ENCODE measurements at places on chromosomes 1 and 21.
A peak's percentile ranks its signal among the peaks of the same experiment; 100 is the strongest.

DNA sequence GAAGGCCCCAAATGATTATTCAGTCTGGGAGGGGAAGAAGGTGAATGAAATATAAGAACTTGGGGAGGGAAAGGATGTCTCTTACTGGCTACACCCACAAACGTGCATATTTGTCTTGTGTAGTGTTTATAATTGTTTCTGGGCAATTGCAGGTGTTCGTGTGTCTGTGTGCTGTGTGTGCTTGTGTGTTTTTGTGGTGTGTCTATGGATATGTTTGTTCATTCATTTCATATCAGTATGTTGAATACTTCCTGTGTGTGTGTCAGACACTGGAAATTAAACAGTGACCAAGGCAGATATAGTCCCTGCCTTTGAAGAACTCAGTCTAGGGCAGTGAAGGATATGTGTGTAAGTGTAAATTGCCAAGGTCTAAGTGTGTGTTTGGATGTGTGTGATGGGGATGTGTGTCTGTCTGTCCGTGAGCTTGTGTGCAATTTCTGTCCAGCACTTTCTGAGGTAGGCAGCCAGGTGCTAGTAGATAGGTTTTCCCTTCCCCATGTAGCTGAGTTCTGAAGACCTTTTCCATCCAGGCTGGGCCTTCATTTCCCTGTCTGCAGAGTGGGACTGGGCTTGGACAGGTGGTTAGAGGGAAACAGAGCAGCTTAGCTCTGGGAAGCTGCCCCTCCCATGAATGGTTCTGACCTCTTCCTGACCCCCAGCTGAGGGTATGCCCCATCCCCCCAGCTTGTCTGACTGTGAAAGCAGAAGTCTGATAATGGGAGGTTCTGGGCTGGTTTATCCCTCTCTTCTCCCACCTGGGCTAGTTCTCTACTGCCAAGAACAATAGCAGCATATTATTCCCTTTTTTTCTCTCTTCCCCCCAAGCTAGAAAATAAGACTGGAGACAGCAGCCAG, 3.8 kb downstream of the AGO1 start:
- peak; percentile 19 for DNase-seq

DNA sequence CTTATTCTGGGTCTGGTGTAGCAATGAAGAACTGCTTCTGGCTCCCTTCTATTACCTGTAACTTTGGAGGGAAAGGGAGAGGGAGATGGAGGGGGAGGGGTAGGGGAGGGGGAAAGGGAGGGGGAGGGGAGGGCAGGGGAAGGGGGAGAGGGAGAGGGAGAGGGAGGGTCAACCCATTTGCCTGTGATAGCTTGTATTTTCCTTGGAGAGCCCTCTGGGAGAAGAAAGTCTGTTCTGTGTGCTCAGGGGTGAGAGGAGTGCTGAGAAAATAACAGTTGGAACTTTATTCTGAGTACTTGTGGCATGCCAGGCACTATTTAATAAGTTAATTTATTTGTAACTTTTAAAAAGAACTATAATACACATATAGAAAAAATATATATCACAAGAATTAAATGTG, 70.7 kb upstream of the TSPAN2 start:
- no peak for DNase-seq

GRCh38 chr1:8061210-8061609, 35.1 kb upstream of the ERRFI1 start:
- DNase-seq = no peak

GRCh38 chr1:55669293-55669692, 454.1 kb upstream of the USP24 start:
- DNase-seq = no peak

DNA sequence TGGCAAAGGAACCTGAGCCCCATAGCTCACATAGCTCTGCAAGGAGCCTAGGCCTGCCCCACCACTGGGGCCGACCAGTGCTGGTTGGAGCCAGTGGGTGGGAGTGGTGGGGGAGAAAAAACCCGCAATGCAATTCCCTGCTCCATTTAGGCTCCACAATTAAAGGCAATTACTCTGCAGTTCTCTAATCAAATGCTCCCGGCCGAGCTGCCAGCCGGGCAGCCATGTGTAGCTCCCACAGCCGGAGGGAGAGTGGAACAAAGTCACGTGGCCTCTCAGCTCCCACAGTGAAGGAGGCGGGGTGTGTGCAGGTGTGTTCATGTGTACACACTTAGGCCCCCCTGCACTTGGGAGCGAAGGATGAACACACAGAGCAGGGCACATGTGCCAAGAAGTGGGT, 81.6 kb downstream of the KIRREL1 start:
- no peak for DNase-seq

- DNase-seq = peak; percentile 55
These were observed 642 bp downstream of the HCRTR1 start for GRCh38 chr1:31617916-31618746.

DNA sequence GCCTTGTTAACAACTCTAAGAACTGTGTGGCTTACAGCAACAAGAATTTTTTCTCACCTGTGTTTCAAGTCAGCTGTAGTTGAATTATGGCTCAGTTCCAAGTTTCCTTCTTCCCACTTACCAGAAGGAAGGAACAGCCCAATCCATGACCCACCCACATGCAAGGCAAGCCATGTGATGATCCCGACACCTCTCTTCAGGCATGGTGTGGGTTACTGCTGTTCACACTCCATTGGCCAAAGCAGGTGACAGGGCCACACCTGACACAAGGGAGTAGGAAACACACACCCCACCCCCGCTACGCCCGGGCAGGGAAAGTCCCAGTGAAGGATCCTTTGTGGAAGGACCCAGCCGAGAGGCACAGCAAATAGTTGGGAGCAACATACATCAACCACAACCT, 36.3 kb downstream of the KCNJ15 start:
- DNase-seq = peak; percentile 39

DNA sequence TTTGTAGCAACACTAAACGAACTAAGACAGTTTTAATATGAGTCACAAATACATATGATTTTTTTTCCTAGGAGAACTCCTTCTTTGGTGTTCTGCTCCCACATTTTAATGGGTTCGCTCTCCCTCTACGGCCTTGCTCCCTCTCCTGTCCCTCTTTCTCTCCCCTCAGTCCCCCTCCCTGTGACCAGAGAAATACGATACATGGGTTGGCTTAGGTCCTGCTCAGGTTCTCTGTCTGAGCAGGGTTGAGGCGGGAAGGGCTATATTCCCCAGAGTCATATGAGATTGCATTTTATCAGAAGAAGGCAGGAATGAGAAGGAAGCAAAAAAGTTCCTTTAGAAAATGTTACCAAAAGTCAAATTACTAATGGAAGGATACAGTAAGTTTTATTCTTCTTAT, 44.6 kb downstream of the UBE2U start:
- DNase-seq = no peak

GRCh38 chr1:211553549-211553948, 25.4 kb downstream of the SLC30A1 start:
- no peak for DNase-seq

DNA sequence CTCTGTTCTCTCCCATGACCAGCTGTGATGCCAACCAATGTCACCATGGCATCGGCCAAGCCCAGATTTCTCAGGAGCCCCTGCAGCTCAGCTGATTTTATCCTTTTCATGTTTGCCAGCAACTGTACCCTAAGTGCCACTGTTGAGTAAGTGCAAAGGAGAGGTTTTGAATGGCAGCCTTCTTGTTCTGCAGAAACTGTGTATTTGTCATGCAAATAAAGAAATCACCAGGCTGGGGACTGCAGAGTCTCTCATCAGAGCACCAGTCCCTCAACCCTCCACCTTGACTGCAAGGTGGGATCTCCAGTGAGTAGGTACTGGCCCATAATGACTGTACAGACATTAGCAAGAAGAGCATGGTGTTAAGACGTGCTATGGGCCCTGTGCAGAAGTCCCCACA, 26.6 kb downstream of the C8B start:
- DNase-seq = no peak

GRCh38 chr1:89725011-89725370, 92.1 kb downstream of the LRRC8C start:
- peak; percentile 18 for DNase-seq

GRCh38 chr1:41539999-41540398, 55.5 kb upstream of the EDN2 start:
- no peak for DNase-seq

DNA sequence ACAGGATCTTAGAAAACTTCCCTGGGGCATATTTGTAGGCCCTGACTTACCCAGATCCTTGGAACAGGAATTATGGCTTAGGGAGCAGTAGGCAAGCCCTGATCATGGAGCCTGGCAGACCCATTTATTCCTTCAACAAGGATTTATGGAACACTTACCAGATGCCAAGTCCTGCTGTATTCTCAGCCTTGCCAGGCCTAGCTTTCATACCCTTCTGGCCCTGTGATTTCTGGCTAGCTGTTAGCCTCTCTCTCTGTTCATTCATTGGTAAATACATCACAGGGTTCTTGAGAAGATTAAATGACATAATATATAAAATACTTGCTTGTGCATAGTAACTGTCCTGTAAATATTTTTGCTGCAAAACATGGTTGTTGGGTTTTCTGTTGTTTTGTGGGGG, 32.4 kb upstream of the SRP9 start:
- DNase-seq = no peak

DNA sequence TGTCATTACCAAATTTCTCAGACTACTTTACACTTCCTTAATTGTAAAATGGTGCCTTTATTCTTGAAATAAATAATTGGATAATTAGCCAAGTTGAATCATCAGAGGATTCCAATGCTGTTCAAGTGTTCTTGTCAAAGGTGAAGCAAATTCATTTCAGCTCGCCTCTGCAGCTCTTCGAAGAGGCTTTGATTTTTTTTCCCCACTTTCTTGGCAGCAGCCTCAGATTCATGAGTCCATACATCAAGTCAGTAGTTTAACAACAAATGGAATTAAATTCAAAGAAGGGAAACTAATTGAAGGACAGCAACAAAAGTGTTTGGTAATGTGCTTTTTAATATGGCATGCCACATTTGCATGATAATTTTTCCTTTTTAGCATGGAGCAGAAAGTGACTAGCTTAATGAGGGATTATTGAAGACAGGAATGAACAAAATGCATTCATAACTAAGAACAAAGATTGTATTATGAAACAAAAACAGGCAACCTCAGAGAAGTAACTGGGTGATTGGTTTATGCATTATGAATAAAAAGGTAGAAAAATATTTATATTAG, 239.0 kb downstream of the USH2A start:
- no peak for DNase-seq

DNA sequence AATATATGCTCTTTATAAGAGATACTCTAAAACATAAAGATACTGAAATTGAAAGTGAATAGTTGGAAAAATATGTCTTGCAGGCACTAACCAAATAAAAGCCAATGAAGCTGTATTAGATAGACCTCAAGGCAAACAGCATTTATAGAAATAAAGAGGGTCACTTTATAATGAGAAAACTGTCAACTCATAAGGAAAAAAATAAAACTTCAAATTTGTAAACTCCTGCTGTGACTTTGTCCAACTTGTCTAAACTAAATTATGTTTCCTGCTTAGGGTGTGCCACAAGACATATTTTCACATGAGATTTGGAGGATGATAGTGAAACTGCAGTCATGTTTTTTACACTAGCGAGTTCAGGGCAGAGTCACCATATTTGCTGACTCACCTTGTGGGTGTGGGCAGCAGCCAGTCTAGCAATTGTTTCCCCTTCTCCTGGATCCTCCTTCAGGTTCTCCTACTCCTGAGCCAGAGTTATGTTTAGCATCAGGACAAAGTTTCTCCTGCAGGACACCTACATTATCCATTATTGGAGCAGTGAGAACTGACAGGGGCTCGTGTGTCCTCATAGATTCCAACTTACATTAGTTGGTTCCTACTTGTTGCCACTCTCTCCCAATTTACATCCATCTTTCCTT, 43.8 kb downstream of the CD53 start:
- DNase-seq = no peak

DNA sequence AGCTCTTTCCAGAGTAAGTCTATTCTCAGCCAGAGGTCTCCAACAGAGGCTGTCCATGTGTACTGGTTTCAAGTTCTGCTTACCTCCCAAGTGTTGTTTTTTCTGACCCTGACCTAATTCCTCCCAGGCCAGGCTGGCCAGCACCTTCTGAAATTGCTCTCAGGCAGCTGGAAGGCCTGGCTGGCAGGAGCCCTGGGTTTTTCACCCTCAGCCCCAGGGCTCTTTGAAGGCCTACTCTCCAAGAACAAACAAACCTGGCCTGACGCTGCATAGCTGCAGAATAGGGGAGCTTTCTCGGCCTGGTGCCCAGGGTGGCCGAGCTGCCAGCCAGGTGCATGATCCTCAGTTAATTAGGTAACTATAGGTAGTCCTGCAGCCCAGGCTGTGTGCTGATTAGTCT, 147.5 kb downstream of the CACNA1E start:
- DNase-seq = no peak

DNA sequence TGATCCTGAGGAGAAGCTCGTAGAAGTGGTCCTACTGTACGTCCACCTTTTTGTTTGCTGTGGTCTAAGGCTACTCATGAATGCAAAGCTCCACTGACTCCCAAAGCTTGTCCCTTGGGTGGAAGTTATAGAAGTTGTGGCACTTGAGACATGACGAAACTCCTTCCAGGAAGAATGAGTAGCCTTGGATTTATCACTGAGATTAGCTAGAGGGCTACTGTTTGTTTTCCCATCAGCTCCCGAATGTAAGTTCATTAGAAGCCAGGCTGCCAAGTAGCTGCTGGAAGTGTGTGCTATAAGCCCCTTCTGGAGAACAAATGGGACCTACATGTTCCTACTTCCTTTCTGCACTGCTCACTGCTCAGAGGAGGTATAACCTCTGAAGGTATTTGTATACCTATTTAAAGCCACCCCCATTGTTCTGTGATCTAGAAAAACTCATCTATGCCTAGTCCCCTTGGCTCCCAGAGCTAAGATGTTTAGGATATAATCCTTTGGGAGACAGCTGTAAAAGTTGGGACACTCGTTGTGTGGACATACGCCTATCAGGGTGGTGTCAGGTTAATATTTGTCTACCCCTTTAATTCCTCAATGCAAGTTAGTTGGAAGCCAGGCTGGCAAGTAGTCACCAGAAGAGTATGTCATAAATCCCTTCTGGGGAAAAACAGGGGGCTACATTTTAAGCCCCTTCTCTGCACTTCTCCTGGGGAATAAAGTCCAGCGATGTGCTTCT, 72.9 kb downstream of the SCMH1 start:
- no peak for DNase-seq

- DNase-seq = no peak
These were observed 16.8 kb downstream of the MRTO4 start for GRCh38 chr1:19268445-19268844.

DNA sequence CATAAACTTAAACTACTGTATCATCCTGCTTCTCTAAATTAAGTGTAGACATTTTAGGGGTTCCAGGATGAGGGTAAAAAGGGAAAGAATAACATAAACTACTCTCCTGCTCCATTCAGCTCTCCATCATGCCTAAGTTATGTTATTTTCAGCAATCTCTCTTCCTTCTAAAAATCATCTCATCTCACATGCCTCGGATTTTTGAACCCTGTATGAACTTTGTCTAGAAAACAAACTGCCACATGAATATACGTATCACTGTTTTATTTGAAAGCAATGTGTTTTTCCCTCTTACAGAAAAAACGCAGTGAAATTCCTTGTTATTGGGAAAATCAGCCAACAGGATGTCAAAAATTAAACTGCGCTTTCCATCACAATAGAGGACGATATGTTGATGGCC, 32.6 kb downstream of the ZBED6 start:
- DNase-seq = no peak

DNA sequence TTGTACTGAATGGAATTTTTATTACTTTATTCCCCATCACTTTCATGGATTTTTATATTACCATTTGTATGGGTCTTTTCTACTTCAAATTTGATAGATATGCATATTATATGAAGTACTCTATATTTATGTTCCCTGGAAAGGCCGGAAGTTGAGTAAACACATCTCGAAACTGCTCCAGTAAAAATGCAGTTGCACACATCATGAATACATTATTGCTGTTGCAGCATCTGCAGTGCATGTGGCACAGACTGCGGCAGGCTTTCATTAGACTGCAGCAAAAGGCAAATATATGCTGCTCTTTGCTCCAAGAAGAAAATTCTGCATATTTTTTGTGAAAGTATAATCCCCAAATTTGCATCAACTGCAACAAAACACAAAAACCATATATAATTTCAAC, 48.7 kb upstream of the LRRC7 start:
- no peak for DNase-seq

Measured in left colon (tissue), 2 donors.